ENCODE measurements at places on chromosomes 2 and 18. TPM values are rescaled to one million over a fixed set of nuclear protein-coding genes. Genes with fewer than 3 reads are reported as not detected.

GRCh38 chr2:108244667-108245414 is 5.1 kb downstream of the SULT1C3 start:
- no peaks in the 10 kb centered on the region for H3K36me3 ChIP-seq
- no peaks in the 10 kb centered on the region for H3K27me3 ChIP-seq
- no peaks in the 10 kb centered on the region for H3K4me1 ChIP-seq

DNA sequence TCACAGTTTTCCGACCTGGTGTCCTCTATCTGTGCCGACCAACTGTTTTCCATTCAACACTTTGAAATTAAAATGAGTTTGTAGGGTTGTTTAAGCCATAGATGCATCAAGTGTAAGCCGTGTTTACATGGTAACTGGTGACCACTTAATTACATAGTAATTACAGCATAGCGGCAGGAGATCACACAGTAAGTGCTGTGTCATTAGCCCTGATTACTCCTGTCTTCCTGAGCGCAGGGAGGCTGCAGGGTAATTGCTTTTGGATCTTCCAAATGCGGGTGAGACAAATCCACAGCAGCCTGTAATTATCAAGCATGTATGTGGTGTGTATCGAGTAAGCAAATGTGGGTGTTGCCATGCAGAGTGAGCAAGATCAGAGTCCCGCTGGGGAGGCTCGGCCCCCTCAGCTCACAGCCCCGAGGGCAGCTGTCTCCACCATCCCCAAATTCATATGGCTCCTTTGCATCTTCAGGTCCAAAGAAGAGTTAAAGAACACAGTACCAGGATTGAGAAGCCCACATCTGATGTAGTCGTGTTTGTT is 71.5 kb upstream of the HDAC4 start:
- no peak overlapping the region for H3K4me3 ChIP-seq
- H3K27ac ChIP-seq: no peak overlapping the region
- DNase-seq: no peak
- no peaks in the 10 kb centered on the region for H3K4me1 ChIP-seq
- no peaks in the 10 kb centered on the region for H3K36me3 ChIP-seq

Gene CACNB4
- total RNA-seq: 14.2 TPM

Gene PLCL1
- total RNA-seq: 0.41 TPM

Gene ACVR1C
- 3.0 TPM for total RNA-seq

Gene UGT1A1
- not detected for total RNA-seq

Gene SMYD1
- total RNA-seq: not detected

Gene RIT2
- total RNA-seq: not detected
